ENCODE measurements at places on chromosomes 4 and X.

DNA sequence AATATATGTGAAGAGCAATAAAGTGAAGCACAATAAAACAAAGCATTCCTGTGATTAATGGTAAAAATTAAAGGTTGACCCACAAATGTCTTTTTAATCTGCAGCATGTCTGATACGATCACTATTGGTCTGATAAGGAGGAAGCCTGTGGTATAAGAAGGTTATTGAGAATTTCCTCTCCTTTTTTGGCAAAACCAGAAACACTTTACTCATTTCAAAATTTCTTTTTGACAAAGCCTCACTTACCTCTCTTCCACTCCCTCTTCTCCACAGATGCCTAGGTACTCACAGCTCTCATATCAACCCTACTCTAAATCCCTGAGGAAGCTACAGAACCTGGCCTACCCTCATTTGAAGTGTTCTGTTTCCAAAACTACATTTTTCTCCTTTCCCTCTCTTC is 56.1 kb downstream of the TSPAN5 start:
- no peak for DNase-seq

GRCh38 chrX:125306335-125306866 is 13.3 kb upstream of the TEX13C start:
- DNase-seq: no peak

GRCh38 chr4:137274404-137274803 is 257.9 kb downstream of the PCDH18 start:
- DNase-seq: no peak

- no peak for DNase-seq
Observed at GRCh38 chrX:108270280-108270679, 167.9 kb downstream of the COL4A6 start.

DNA sequence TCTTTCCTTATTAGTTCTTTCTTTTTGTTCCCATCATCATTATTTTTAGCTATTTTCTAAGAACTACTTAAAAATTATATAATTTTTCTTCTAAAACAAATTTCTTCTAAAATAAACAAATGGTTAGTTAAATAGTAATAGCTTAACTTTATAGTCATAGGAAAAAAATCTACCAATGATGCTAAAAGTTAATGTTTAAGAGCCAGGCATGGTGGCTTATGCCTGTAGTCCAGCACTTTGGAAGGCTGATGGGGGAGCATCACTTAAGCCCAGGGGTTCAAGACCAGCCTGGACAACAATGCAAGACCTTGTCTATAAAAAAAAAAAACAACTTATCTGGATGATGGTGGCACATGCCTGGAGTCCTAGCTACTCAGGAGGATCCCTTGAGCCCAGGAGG is 127.1 kb upstream of the ANXA3 start:
- no peak for DNase-seq

- DNase-seq: no peak
Observed at GRCh38 chr4:17763416-17763815, 18.0 kb downstream of the FAM184B start.

GRCh38 chrX:56219700-56220099 is 12.5 kb upstream of the KLF8 start:
- no peak for DNase-seq

- DNase-seq: no peak
Observed at GRCh38 chrX:130190801-130191200, 19.0 kb downstream of the RAB33A start.

DNA sequence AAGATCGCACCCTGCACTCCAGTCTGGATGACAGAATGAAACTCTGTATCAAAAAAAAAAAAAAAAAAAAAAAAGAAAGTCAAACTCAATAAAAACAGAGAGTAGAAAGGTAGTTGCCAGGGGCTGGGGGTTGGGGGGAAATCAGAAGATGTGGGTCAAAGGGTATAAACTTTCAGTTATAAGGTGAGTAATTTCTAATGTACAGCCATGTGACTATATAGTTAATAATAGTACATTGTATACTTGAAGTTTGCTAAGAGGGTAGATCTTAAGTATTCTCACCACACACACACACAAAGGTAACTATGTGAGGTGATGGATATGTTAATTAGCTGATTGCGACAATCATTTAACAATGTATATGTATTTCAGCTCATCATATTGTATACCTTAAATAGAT is 11.5 kb downstream of the HERC6 start:
- DNase-seq: no peak

DNA sequence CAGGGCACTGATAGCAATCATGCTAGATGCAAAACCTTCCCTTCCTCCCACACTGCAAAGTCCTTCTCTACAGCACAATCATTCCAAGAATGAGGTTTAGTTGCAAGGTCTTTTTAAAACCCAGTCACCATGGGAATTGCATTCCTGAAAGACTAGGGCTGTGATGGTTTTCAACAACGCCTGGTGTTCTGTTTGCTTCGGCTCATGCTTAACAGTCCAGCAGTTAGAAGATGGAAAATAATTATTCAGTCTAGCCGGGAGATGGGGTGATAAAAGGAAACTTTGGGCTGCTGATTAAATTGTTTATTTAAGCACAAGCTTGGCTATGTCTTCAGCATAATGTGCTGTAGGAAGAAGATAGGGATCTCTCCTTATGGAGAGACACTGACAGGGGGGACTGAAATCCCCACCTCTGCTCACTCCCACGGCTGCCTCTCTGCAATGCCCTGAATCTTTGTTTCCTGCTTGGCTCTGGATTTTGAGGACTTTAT is 211.4 kb downstream of the MID1IP1 start:
- no peak for DNase-seq

- DNase-seq: no peak
Observed at GRCh38 chrX:101787934-101788333, 128.3 kb upstream of the ARMCX2 start.

DNA sequence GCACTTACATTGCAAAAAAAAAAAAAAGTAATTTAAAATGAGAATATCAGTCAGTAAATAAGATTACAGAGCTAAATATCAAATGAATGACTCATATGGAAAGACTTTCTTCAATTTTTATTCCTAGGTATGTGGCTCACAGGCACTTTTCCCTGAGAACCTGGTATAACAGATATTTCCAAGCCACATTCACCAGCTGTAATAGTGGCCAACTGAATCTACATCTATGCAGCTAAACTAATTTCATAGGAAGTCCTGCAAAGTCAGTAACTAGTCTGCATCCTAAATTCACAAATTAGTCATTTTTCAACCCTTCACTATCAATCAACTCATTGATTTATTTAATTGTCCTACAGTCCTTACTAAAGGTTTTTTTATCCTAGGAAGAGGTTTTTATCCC is 5.6 kb downstream of the PDE5A start:
- no peak for DNase-seq

GRCh38 chrX:17654116-17654515 is 83.2 kb upstream of the SCML1 start:
- DNase-seq: no peak

DNA sequence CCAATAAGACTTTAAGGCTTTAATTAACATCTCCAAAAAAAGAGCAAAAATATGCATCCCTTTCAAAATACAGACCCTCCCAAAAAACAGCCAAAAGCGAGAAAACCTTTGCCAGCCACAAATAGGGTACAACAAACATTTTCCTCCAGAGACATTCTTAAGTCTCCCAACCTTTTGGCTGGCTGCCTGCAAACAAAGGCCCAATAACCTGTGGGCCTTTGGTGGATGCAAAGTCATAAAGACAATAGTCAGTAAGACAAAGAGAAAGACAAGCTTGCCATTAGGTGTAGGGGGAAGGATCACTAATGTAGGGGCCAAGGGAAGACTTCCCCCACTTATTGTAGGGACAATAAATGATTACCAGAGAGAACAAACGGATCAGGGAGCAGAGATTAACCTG is 215.5 kb upstream of the ZFP42 start:
- DNase-seq: no peak

GRCh38 chr4:150007512-150007911 is 70.7 kb upstream of the DCLK2 start:
- DNase-seq: no peak

- DNase-seq: no peak
Observed at GRCh38 chr4:158936238-158936637, 166.6 kb upstream of the RAPGEF2 start.

DNA sequence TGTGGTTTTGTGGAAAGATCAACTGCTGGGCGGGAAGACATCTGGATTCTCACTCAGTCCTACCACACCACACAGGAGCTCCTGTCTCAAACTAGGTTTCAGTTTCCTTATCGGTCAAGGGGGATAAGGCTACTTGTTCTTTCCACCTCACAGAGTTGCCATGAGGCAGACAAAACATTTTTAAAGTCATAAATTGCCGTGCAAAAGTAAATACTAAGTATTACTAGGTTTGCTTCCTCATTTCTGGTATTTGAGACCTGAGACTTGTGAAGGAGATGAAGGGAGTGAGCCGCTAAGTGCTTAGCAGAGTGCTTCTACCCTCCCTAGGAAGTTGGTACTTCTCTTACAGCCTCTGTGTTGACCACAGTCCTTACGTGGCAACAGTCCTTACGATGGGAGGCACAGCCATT is 1.5 kb downstream of the LAP3 start:
- DNase-seq: no peak

DNA sequence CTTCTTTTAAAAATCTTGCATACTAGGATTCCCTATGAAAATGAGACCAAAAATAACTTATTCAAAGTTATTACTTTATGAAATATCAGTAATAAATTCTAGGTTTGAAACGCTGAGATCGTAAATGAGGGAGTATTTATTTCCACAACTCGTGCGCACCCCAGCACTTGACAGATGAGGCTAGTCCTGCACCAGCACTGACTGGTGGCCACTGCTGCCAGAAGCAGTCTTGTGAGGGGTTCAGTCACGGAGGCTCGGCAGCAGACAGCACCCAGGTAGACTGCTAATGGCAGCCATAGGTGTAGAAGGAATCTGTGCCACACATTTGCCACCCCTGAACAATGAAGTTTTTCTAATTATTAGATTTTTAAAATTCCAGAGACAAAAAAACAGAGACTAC is 248.7 kb downstream of the CAMK2D start:
- no peak for DNase-seq

Measured in HEK293T (cell line).